ENCODE measurements at places on chromosomes 6 and 20. TPM values are rescaled to one million over a fixed set of nuclear protein-coding genes. Genes with fewer than 3 reads are reported as not detected.

The GJA10 gene
- total RNA-seq = not detected

The ARG1 gene
- not detected for total RNA-seq

- no peak for DNase-seq
- H3K4me1 ChIP-seq = no peaks in the 10 kb centered on the region
- H3K36me3 ChIP-seq = no peaks in the 10 kb centered on the region
- H3K4me3 ChIP-seq = no peak overlapping the region
- H3K27me3 ChIP-seq = no peaks in the 10 kb centered on the region
Measured at GRCh38 chr20:2305946-2306345, 10.1 kb downstream of the TGM3 start.

GRCh38 chr20:20241976-20242375, 125.9 kb upstream of the INSM1 start:
- no peaks in the 10 kb centered on the region for H3K4me1 ChIP-seq
- no peaks in the 10 kb centered on the region for H3K36me3 ChIP-seq
- H3K4me3 ChIP-seq = no peak overlapping the region
- no peak for DNase-seq

DNA sequence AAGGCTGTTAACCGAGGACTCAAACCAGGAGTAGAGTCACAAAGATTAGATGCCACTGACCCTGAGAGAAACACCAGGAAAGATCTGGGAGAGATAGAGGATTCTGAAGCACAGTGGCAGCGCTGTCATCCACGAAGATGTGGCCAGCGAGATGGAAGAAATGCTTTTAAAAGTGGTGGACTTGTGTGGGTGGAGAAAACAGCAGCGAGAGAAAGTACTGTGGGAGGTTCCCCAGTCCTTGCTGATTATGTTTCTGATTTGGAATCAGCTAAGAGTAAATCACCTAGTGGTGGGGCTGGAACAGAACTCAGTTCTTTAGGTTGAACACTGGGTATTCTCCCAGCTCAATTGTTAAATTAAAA, 435 bp upstream of the ZNF322 start:
- H3K36me3 ChIP-seq = no peaks in the 10 kb centered on the region
- no peaks in the 10 kb centered on the region for H3K27me3 ChIP-seq
- peak overlapping the region; percentile 59 for H3K4me3 ChIP-seq
- no peak for DNase-seq
- H3K4me1 ChIP-seq = peaks cover 38% of the 10 kb centered on the region

- no peaks in the 10 kb centered on the region for H3K36me3 ChIP-seq
- no peak for DNase-seq
- no peaks in the 10 kb centered on the region for H3K4me1 ChIP-seq
- no peaks in the 10 kb centered on the region for H3K27me3 ChIP-seq
Measured at GRCh38 chr6:2578767-2579166, 172.0 kb downstream of the MYLK4 start.

- H3K27me3 ChIP-seq = no peaks in the 10 kb centered on the region
- no peak for DNase-seq
- no peaks in the 10 kb centered on the region for H3K36me3 ChIP-seq
- no peak overlapping the region for H3K4me3 ChIP-seq
Measured at GRCh38 chr6:145279993-145280392, 455.3 kb downstream of the EPM2A start.

DNA sequence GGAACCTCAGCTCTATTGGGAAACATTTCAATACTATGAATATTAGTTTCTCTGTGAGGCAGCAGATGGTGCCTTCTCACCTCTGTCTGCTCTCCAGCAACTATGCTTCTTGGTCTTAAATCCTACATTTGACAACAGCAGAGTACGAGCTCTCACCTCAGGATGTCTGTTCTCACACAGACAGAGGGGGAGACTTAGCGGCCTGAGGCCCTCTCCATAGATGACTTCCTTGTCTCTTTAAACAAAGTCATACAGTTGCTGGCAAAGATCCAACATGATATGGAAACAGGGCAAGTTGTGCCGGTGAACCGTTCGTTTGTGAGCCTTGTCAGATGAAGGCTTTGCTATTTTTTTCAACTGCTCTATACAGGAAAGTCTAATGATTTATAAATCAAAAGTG, 43.7 kb upstream of the GABRR1 start:
- no peaks in the 10 kb centered on the region for H3K27me3 ChIP-seq
- no peak overlapping the region for H3K27ac ChIP-seq
- DNase-seq = peak; percentile 40
- H3K4me1 ChIP-seq = no peaks in the 10 kb centered on the region
- H3K36me3 ChIP-seq = no peaks in the 10 kb centered on the region
- H3K4me3 ChIP-seq = no peak overlapping the region

All from vagina (tissue), 2 donors.